ENCODE measurements at places on chromosomes 13 and 19.

DNA sequence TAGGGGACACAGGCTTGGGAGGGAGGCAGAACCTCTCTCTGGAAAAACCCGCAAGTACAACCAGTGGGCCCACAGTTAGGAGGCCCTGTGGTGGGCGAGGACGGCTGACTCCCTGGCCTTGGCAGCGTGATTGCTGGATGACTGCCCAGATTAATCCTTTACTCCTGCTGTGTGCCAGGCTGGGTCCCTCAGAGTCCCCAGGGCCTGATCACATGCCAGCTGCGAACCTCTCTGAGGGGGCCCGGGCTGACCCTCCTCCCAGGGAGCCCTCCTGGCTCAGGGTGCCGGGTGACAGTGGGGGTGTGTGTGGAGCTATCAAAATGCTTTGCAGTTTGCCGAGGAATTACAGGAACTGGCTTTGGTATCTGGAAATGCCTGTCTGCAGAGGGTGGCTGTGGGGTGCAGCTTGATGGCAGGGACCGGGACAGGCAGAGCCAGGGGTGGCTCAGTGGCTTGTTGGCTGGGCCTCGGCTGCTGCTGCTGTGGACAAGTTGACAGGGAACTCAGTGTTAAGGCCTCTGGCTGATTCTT, 48.9 kb downstream of the DNM2 start:
- DNase-seq, result no peak

GRCh38 chr13:33262062-33262487, 23.5 kb downstream of the STARD13 start:
- DNase-seq, result no peak

GRCh38 chr19:56174550-56174949, 1.3 kb upstream of the GALP start:
- no peak for DNase-seq

DNA sequence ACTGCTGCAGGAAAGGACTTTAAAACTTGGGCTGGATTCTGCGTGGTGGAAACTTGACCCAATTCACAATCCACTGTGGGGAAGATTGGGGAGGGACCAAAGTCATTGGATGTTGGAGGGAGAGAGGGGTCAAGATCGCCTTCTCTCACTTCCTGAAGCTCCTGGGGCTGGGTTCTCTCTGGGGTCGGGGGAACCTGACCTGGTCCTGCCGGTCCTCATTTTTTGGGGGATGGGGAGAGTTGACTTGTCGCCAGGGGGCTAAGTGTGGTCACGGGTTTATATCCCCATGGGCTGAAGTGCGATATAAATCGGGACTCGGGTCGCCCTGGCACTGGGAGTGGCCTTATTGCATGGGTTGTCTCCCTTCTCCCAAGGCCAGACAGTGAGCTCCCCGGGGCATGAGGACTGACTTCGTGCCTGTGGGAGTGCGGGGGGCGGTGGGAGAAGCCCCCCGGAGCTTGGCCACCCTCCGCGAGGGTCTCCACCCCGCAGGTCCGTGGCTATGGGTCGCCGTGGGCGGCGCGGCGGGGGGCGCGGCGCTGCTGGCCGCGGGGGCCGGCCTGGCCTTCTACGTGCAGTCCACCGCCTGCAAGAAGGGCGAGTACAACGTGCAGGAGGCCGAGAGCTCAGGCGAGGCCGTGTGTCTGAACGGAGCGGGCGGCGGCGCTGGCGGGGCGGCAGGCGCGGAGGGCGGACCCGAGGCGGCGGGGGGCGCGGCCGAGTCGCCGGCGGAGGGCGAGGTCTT, 6.3 kb downstream of the ICAM5 start:
- no peak for DNase-seq

DNA sequence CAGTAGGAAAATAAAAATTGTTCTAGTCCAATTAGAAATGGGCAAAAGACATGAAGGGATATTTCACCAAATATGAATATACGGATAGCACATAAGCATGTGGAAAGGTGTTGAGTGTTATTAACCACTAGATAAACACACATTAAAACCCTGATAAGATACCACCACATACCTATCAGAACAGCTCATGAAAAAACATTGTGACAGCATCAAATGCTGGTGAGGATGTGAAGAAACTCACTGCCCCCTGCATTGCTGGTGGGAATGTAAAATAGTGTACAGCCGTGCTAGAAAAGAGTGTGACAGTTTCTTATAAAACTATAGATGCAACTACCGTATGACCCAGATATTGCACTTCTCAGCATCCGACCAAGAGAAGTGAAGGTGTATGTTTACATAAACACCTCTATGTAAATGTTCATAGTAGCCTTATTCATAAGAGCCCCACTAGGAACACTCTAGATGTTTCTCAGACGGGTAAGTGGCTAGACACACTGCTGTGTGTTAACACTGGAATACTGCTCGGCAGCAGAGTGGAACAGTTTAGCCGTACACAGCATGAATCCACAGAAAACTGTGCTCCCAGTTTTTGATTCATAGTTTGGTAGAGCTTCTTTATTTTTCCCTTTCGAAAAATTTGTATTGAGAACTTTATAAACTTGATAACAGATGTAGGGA, 321.1 kb downstream of the MYO16 start:
- DNase-seq, result no peak
